Activated T-cell treated with anti-CD3 and anti-CD28 coated beads for 48 hours (primary cell): ENCODE measurements at places on chromosomes 16 and 17.

GRCh38 chr16:79449900-79450299 lies 150.6 kb downstream of the MAF start:
- no peak for DNase-seq

- DNase-seq = no peak
These were observed 195.6 kb downstream of the UTP18 start for GRCh38 chr17:51455931-51456330.

DNA sequence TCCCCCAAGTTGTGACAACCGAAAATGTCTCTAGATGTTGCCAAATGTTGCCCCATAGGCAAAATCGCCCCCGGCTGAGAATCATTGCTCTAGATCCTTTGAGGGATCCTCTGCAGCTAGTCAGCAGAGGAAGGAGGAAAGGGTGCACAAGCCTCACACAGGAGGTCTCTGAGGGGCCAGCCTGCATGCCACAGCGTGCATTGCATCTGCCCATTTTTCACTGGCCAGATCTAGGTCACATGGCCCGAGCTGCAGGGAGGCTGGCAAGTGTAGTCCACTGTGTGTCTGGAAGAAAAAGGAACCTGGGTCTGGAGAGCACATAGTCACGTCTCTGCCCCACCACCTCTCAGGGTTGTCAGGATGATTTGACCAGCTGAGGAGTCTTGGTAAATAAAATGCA lies 138.2 kb downstream of the CCT6B start:
- DNase-seq = no peak

GRCh38 chr17:9672266-9672665 lies 26.9 kb downstream of the USP43 start:
- no peak for DNase-seq

GRCh38 chr16:82082097-82082496 lies 47.0 kb downstream of the HSD17B2 start:
- DNase-seq = no peak

GRCh38 chr17:11511696-11512095 lies 86.6 kb upstream of the DNAH9 start:
- DNase-seq = no peak

DNA sequence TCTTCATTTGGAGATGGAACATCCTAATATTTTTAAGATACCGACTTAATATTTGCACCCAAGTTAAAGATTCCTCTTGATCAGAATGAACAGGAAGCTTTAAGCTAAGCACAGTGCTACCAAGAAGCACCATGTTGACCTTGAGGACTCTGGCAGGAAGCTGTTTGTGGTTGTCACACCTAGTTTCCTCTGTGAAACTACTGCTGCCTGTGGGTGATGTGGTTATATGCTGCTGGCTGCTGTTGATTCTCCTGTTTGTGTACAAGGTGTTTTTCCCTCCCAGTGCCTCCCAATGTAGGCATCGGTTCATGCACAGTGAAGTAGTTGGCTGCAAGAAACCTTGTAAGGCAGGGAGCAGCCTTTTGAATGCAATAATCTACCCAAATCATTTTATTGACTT lies 23.4 kb downstream of the RBL2 start:
- peak; percentile 42 for DNase-seq

GRCh38 chr16:75247249-75247648 lies 4.2 kb downstream of the BCAR1 start:
- no peak for DNase-seq

GRCh38 chr16:55552621-55553020 lies 13.9 kb upstream of the CAPNS2 start:
- DNase-seq = no peak

GRCh38 chr16:66175058-66175457 lies 191.4 kb upstream of the CDH5 start:
- DNase-seq = no peak

DNA sequence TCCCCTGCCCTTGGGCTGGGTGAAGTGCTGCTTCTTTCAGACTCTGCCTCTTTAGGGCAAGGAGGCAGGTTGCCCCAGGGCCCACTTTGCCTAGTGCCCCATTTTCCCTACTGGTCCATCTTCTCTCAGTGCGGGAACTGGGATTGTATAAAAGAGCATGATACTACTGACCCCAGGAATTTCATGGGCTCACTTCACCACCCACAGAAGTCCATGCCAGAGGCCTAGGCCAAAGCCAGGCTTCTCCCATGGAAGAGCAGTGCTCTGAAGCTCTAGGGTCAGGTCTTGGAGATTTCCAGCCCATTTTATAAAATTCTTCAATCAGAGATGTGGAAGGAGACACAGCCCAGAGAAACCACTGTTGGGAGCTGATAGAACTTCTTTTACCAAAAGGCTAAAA lies 5.7 kb downstream of the CACNG1 start:
- no peak for DNase-seq

- no peak for DNase-seq
These were observed 17.6 kb upstream of the PEMT start for GRCh38 chr17:17609121-17609520.

- DNase-seq = no peak
These were observed 81.6 kb upstream of the LGALS9 start for GRCh38 chr17:27549251-27549893.

DNA sequence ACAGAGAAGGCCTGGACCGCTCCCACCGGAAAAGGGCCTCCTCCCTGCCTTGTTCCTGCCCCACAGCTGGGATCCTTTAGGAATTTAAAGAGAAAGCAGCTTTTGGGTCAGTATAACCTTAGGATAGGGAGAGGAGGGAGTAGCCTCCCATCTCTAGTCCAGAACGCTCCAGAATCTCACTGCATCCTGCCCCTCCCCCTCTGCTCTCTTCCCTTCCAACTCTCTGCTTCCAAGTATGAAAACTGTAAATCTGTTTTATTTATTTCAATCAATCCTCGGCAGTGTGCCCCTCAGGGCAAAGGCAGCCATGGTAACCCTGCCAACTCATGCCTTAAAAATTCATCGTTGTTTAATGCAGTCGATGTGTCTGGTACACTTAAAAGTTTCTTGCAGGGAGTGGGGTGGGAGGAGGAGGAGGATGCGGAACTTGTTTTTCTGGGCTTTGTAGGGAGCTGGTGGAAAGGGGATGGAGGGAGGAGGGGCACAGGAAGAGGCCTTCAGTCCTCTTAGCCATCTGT lies 21.2 kb upstream of the MTSS2 start:
- no peak for DNase-seq

DNA sequence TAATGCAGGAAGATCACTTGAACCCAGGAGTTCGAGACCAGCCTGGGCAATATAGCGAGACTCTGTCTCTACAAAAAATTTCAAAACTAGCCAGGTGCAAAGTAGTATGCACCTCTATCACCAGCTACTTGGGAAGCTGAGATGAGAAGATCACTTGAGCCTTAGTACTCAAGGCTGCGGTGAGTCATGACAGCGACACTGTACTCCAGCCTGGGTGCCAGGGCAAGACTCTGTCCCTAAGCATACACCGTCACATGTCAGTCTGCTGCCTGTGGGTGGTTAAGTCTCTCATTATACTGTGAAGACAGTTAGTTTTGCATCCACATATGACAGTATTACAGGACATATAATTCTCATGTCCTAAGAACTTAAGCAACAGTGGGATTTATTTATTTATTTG lies 21.8 kb downstream of the NMRAL1 start:
- no peak for DNase-seq

- DNase-seq = no peak
These were observed 265.1 kb downstream of the CDH13 start for GRCh38 chr16:82891918-82892317.

DNA sequence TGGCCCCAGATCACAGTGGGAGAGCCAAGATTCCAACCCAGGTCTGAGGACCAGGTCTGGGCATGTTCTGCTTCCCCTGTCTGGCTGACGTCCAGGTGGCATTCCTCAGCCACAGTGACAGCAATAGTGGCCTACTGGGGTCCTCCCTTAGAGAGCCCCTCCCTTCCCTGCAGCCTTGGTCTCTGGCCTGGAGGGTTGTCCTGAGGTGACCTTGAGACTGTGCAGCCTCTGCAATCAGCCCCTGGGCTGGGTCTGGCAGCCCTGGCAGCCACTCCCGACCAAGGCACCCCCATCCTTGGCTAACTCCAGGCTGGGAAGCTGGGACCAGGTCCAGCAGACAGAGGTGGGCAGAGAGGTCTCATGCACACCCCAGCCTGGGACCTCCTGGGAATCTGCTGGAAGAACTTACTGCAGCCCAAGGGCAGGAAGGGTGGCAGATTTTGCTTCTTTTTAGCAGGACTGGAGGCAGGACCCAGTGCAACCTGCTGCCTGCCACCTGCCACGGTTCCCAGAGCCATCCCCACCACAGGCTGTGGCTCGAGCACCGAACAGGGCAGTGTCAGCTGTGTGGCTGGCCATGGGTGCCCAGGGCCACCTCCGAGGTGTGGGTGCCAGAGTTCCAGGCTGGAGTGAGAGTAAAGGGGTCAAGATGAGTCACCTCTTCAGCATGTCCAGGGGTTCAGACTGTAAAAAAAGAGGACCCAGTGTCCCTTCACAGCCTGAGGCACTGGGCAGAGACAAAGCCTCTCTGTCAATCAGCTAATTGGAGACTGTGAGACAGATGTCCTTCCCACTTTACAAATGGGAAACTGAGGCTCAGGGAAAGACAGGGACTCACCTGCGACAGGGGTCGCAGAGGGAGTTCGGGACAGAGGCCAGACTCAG lies 12.6 kb downstream of the GRB7 start:
- no peak for DNase-seq

GRCh38 chr16:21656795-21657768 lies 4.7 kb upstream of the IGSF6 start:
- no peak for DNase-seq

GRCh38 chr16:20510323-20510722 lies 59.0 kb downstream of the ACSM2A start:
- DNase-seq = no peak

DNA sequence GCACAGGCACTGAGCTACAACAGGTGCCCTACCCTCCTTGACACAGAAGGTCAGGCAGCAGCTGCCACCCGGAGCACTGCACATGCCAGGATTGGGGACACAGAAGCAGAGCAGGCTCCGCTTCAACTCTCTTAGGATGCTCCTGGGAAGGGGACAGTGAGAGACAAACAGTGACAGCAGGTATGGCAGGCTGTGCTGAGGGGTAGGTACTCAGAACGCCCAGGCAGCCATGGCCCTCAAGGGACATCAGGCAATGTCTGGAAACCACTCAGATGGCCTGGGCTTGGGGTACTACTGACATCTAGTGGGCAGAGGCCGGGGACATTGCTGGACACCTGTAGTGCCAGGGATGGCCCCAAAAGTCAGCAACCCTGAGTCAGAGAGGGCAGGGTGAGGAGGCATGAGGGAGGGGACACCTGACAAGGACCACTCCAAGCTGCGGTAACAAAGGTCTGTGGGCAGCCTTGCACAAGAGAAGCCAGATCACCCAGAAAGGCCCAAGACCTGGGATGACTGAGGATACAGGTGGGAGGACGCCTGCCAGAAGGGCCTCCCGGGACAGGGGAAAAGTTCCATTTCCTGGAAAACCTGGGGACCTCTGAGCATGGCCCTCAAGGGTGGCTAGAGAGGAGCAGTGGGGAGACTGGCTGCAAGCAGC lies 21.2 kb downstream of the PEMT start:
- no peak for DNase-seq

DNA sequence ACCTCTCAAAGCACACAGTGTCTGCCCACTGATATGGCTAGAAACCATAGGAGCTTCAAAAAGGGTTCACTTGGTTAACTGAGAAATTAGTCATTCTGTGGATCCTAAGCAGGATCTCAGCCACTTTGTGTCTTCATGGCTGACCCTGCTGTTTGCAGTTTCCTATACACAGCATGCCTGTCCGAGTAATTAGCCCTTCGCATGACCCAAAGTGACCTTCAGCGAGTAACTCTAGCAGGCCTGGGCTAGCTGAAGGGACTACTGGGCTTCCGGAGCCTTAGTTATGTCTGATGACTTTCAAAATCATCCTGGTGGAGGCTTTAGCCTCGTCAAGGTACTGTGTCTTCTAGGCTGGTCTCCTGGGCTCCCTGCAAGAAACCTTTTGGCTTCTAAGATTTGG lies 28.9 kb upstream of the FBXW10B start:
- no peak for DNase-seq

GRCh38 chr16:83958846-83959565 lies 6.0 kb downstream of the OSGIN1 start:
- DNase-seq = no peak

DNA sequence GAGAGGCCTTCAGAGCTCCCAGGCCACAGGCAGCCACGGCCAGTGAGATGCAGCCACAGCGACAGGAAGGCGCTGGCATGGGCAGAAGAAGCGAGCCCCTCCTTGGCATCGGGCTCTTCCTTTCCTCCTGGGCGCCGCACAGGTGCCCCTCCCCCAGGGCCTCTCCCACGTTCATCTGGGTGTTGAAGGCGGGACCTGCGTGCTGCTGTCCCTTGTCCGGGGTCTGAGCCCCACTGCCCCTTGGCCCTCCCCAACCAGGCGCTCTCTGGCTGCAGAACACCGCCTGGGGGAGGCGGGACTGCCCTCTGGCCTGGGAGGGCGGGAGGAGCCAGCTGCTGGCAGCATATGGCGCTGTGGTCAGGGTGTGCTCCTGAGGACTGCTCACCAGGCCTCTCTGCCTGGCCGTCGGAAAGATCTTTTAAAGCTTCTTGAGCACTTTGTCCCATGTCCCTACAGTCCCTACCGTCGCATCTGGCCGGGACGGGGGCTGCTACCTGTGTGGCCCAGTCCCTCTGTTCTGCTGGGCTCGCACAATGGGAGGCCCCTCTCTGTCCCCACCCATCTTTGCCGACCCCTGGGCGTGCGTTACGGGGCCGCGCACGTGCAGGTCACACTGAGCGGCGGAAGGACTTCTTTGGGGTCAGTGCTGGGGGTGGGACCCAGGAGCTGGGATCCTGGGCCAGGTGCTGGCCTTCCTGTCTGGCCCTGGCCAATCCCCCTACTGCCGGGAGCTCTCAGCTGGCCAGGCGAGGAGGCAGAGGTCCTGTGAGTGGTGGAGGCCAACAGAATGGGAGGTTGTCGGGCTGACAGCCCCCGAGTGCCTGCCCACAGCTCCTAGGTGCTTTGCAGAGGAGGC lies 1.7 kb downstream of the SLC25A10 start:
- no peak for DNase-seq

DNA sequence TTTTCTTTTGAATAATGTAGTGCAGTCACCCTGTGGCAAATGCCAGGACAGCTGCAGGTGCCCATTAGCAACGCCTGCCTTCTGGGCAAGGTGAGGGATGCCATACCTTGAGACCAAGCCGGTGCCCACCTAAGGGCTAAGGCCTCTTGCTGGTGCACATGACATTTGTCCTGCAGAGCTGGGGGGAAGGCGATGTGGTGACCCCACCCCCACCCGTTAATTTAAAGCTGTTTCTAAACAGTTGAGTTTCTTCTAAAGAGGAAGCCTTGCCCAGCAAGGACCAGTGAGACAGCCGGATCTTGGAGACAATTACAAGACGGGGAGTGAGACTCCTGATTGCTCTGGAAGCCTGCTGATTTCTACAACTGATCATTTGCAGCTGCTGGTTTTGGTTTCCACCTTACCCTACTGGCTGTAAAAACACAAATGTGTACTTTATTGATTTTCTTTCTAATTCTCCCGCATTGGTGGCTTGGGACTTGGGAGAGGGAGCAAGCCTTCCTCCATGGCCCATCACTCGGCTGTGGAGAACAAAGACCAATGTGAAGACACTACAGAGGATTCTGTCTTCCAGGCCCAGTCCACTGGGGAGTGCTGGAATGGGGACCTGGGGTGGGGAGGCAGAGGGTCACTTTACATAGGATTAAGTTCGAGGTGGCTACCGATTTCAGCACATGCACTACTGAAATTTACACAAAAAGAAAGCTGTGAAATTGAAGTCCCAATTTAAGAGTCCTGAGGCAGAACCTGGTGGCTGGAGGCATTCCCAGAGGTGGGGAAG lies 2.7 kb downstream of the CDK5R1 start:
- no peak for DNase-seq
